Thoracic aorta (tissue), 2 donors: ENCODE measurements at places on chromosomes 7 and 10.

DNA sequence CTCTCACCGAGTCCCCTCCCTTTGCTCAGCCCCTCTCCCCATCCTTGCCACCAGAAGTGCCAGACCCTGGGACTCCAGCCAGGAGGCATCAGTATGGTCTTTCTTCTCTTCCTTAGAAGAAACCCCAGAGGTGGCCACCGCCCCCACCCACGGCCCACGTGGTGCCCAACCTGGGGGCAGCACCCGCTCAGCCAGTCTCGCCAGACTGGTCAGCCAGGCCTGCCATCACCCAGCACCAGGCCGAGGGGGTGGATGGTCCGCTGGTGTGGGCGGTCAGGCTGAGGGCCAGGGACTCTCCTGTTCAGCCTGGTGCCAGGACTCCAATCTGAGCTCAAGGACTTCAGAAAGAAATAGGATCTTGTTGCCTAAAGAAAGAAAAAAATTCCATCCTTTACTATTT, 5.8 kb upstream of the CLDN4 start:
- H3K4me3 ChIP-seq: no peak overlapping the region
- H3K4me1 ChIP-seq: peaks cover 7% of the 10 kb centered on the region
- no peak for DNase-seq
- no peaks in the 10 kb centered on the region for H3K27me3 ChIP-seq
- no peaks in the 10 kb centered on the region for H3K36me3 ChIP-seq

- no peaks in the 10 kb centered on the region for H3K27me3 ChIP-seq
- no peak overlapping the region for H3K27ac ChIP-seq
- no peak overlapping the region for H3K4me3 ChIP-seq
- H3K4me1 ChIP-seq: no peaks in the 10 kb centered on the region
- no peak for DNase-seq
- H3K36me3 ChIP-seq: no peaks in the 10 kb centered on the region
These were observed 44.5 kb downstream of the ZNF138 start for GRCh38 chr7:64838691-64839090.

GRCh38 chr7:37245590-37245989, 203.1 kb downstream of the ELMO1 start:
- no peaks in the 10 kb centered on the region for H3K27me3 ChIP-seq
- no peak overlapping the region for H3K4me3 ChIP-seq
- no peaks in the 10 kb centered on the region for H3K4me1 ChIP-seq

DNA sequence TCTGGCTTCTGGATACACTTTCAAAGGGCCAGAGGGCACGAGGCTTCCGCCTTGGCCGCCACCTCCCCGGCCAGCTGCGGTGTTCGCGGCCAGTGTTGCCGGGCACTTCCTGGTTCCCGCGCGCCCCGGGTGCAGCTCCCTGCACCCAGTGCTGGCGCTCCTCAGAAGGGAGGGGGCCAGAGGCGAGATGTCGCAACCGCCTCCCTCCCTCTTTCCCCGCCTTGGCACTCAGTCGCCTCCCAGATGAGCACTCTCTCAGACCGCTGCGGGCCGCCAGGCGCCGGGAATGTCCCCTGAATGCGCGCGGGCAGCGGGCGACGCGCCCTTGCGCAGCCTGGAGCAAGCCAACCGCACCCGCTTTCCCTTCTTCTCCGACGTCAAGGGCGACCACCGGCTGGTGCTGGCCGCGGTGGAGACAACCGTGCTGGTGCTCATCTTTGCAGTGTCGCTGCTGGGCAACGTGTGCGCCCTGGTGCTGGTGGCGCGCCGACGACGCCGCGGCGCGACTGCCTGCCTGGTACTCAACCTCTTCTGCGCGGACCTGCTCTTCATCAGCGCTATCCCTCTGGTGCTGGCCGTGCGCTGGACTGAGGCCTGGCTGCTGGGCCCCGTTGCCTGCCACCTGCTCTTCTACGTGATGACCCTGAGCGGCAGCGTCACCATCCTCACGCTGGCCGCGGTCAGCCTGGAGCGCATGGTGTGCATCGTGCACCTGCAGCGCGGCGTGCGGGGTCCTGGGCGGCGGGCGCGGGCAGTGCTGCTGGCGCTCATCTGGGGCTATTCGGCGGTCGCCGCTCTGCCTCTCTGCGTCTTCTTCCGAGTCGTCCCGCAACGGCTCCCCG, at the start of gene FFAR4:
Gene FFAR4 (plus strand): TSS at position 231 of the 842 bp plus-strand sequence. CDS start 56 bp downstream, at position 287.
- DNase-seq: no peak
- peaks cover 20% of the 10 kb centered on the region for H3K4me1 ChIP-seq
- no peaks in the 10 kb centered on the region for H3K36me3 ChIP-seq
- H3K4me3 ChIP-seq: peak within 1 kb of the TSS; percentile 66
- peaks cover 7% of the 10 kb centered on the region for H3K27me3 ChIP-seq

DNA sequence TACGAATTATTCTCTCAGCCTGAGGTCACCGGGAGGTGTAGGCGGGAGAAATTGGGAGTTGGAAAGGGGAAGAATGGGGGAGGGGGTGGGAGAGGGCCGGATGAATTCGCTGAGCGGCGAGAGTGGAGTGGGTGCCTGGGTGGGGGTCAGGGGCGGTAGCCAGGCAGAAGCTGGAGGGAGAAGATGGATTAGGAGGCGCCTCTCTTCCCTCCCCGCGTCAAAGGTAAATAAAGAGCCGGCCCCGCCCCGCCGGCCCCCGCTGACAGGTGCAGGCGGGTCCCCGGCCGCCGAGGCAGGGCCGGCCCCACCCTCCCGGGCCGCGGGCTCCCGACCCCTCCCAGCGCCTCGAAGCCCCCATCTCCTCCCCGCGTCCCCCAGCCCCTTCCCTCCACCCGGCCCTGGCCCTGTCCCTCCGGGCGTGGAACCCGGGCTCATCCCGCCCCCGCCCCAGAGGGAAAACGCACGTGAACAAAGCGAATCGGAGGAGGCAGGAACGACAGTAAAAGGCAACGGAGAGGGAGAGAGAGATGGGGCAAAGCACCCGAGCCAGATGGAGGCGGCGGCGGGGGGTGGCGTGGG, 872 bp downstream of the FAM131B start:
- no peaks in the 10 kb centered on the region for H3K36me3 ChIP-seq
- H3K27me3 ChIP-seq: peaks cover 4% of the 10 kb centered on the region
- peaks cover 11% of the 10 kb centered on the region for H3K4me1 ChIP-seq

- H3K27me3 ChIP-seq: no peaks in the 10 kb centered on the region
- DNase-seq: no peak
- peaks cover 21% of the 10 kb centered on the region for H3K4me1 ChIP-seq
- peaks cover 13% of the 10 kb centered on the region for H3K36me3 ChIP-seq
These were observed 26.8 kb upstream of the DGKI start for GRCh38 chr7:137873524-137873923.

- H3K4me3 ChIP-seq: no peak overlapping the region
- no peak overlapping the region for H3K27ac ChIP-seq
- DNase-seq: no peak
- no peaks in the 10 kb centered on the region for H3K4me1 ChIP-seq
These were observed 197.3 kb upstream of the PODXL start for GRCh38 chr7:131753620-131754222.

GRCh38 chr7:133696056-133696455, 431.1 kb upstream of the LRGUK start:
- no peak for DNase-seq
- no peak overlapping the region for H3K27ac ChIP-seq
- H3K4me1 ChIP-seq: no peaks in the 10 kb centered on the region
- no peaks in the 10 kb centered on the region for H3K36me3 ChIP-seq

GRCh38 chr10:125248489-125248888, 88.1 kb upstream of the CTBP2 start:
- no peaks in the 10 kb centered on the region for H3K36me3 ChIP-seq
- no peak for DNase-seq
- H3K4me3 ChIP-seq: no peak overlapping the region
- H3K27me3 ChIP-seq: no peaks in the 10 kb centered on the region
- H3K27ac ChIP-seq: no peak overlapping the region
- H3K4me1 ChIP-seq: no peaks in the 10 kb centered on the region

- no peaks in the 10 kb centered on the region for H3K27me3 ChIP-seq
- H3K4me3 ChIP-seq: peak overlapping the region; percentile 99
- DNase-seq: no peak
- peak overlapping the region; percentile 98 for H3K27ac ChIP-seq
- H3K4me1 ChIP-seq: peaks cover 39% of the 10 kb centered on the region
These were observed 882 bp upstream of the CHCHD1 start for GRCh38 chr10:73780966-73781365.

DNA sequence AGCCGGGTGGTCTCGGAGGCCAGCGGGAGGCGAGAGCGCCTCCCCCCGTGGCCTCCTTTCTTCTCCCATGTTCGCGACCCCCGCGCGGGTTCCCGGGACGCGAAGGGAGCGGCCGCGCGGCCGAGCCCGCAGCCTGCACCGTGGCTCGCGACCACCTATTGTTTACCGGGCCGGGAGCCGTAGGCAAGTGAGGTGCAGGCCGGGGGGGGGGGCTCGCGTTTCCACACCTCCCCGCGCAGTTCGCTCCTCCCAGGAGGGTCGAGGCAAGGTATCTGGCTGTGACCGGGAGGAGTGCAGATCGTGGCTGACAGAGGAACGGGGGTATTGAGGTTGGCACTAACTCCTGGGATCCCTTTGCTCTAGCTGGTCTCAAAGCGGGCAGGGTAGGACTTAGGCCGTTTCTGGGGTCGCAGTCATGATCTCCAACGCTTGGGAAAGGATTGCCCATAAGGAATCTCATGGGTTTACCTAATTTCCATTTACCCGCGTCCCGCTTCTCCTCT, 734 bp downstream of the PTPN12 start:
- H3K4me3 ChIP-seq: peak overlapping the region; percentile 86
- DNase-seq: no peak
- H3K4me1 ChIP-seq: peaks cover 34% of the 10 kb centered on the region
- peak overlapping the region; percentile 90 for H3K27ac ChIP-seq
- H3K36me3 ChIP-seq: no peaks in the 10 kb centered on the region

DNA sequence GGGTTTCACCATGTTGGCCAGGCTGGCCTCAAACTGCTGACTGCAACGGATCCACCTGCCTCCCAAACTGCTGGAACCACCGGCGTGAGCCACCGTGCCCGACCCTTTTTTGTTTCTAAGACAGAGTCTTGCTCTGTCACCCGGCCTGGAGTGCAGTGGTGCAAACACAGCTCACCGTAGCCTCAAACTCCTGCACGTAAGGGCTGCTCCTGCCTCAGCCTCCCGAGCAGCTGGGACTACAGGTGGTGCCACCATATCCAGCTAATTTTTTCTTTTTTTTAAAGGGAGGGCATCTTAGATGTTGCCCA, 36.4 kb downstream of the ADAP1 start:
- no peak overlapping the region for H3K4me3 ChIP-seq
- no peak for DNase-seq
- H3K27ac ChIP-seq: no peak overlapping the region
- H3K27me3 ChIP-seq: no peaks in the 10 kb centered on the region

DNA sequence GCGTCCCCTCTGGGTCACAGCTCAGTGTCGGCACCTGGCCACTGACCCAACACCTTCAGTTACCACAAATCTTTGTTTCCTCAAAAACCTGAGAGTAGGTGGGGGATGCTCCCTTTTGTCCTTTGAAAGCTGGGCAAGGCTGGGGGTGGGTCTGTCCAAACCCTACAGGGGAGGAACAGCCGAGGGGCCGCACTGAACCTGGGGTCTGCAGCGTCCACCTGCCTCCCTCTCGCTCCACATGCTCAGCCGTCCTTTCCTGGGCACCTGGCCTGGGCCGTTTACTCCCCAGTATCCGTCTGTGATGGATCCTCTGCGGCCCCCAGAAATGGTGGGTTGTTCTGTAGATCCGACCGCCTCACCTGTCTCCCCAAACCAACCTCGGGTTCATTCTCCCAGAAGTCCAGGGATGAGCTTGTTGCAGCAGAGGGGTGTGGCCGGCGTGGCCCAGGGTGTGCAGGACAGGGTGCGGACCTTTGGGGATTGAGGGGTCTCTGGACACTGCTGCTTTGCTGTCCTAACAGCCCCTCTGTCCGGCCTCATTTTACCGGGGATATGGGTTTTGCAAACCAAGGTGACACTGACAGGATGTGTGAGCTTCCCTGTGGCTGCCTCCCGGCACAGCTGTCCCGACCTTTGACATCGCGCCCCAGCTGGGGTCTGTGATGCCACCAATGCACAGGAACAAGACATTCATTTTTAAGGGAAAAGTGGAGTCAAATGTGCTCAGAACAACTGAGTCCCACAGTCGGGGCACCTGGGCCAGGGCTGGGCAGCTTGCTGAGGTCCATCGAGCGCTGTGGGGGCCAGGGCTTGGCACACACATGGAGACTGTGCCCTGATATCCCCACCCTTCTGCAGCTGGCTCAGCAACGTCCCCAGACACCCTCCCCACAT, 115.9 kb downstream of the VIPR2 start:
- no peak overlapping the region for H3K27ac ChIP-seq
- no peaks in the 10 kb centered on the region for H3K27me3 ChIP-seq
- DNase-seq: no peak
- H3K4me3 ChIP-seq: no peak overlapping the region
- H3K4me1 ChIP-seq: peaks cover 18% of the 10 kb centered on the region

DNA sequence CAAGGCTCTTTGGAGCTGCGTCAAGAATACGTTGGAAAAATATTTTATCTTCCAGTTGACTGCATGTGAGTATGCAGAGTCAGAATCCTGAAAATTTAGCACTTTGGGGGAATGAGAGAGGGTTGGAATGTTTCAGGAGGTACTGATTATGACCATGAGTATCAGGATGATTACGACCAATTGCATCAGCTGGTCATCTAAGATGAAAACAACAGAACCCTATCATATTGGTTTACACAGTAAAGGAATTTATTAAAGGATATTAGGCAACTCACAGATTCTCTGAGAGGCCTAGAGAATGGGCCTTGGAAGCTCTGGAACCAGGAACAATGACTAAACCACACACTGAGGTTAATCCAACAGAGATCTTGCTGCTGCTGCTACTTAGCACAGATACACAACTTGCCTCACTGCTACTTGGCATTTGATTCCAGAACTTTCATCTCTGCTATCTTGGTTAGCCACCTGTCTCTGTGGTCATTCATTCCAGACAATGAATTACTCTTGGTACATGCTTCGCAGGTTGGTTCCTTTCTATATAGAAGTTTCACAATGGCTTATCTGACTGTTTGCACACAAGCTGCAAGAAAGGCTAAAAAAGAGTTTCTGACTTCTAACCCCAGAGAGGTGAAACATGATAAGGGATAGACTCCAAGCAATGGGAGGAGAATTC, 68.0 kb upstream of the CTTNBP2 start:
- no peaks in the 10 kb centered on the region for H3K4me1 ChIP-seq
- DNase-seq: no peak
- no peak overlapping the region for H3K4me3 ChIP-seq
- H3K27me3 ChIP-seq: no peaks in the 10 kb centered on the region

GRCh38 chr10:44591911-44592310, 207.0 kb upstream of the CXCL12 start:
- no peaks in the 10 kb centered on the region for H3K36me3 ChIP-seq
- H3K4me1 ChIP-seq: no peaks in the 10 kb centered on the region
- no peak overlapping the region for H3K27ac ChIP-seq
- DNase-seq: no peak
- H3K27me3 ChIP-seq: no peaks in the 10 kb centered on the region

DNA sequence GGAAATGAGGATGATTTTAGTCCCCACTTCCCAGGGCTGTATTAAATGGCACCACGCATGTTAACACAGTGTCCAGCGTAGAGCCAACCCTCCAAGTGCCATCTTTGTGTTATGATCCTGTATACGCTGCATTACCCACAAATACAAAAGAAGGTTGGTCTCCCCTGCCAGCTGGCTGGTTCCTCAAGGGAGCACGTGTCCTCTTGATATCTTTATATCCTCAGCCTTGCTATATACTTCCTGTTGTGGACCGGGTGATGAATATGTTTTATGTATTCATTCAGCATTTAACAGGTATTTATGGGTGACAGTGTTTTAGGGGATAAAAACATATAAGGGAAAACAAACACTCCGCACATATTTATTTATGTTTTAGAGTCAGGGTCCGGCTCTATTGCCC, 23.2 kb upstream of the PRRT4 start:
- H3K27ac ChIP-seq: no peak overlapping the region
- no peak overlapping the region for H3K4me3 ChIP-seq
- peaks cover 8% of the 10 kb centered on the region for H3K4me1 ChIP-seq
- H3K36me3 ChIP-seq: no peaks in the 10 kb centered on the region
- no peaks in the 10 kb centered on the region for H3K27me3 ChIP-seq

- no peaks in the 10 kb centered on the region for H3K27me3 ChIP-seq
- DNase-seq: no peak
- H3K4me1 ChIP-seq: peaks cover 52% of the 10 kb centered on the region
- peak within 1 kb of the TSS; percentile 98 for H3K4me3 ChIP-seq
- no peaks in the 10 kb centered on the region for H3K36me3 ChIP-seq
These were observed at the start of gene PDLIM1 for GRCh38 chr10:95290461-95291364. Gene PDLIM1, minus strand, starts transcription at chr10:95291003. Its CDS starts 88 bp downstream, at chr10:95290915.
